ENCODE measurements at places on chromosomes 7 and 10.

DNA sequence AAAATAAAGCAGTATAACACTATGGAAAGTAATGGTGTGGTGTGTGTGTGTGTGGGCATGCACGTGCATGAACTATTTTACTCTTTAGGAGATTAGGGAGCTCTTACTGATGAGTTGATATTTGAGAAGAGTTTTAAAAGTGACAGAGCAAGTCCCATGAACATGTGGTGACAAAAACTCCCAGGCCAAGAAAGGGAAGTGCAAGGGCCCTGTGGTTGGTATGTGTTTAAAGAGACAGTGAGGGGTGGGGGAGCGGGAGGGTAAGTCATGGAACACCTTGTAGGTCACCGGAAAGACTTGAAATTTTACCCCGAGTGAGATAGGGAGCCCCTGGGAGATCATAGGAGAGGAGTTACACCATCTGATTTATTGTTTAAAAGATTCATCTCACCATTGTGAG, 63.3 kb downstream of the AKR1B1 start:
- no peak for DNase-seq

GRCh38 chr7:117087639-117088396, 134.5 kb downstream of the ST7 start:
- no peak for DNase-seq

DNA sequence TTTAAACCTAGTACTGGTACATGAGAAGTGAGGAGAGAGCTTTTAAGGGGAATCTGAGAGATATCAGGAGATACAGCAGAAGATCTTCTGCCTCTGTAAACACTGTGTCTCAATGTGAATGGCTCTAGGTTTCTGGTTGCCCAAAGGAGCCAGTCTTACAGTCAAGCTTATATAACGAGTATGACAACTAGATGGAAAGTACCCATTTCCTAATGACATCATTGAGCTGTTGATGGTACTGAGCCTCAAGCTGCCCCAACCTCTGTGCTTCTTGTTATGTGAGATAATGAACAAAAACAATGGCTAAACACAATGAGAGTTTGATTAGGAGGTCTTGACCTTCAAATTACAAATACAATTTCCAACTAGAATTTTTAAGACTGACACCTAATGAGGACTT, 451.5 kb downstream of the SORCS1 start:
- DNase-seq = no peak

DNA sequence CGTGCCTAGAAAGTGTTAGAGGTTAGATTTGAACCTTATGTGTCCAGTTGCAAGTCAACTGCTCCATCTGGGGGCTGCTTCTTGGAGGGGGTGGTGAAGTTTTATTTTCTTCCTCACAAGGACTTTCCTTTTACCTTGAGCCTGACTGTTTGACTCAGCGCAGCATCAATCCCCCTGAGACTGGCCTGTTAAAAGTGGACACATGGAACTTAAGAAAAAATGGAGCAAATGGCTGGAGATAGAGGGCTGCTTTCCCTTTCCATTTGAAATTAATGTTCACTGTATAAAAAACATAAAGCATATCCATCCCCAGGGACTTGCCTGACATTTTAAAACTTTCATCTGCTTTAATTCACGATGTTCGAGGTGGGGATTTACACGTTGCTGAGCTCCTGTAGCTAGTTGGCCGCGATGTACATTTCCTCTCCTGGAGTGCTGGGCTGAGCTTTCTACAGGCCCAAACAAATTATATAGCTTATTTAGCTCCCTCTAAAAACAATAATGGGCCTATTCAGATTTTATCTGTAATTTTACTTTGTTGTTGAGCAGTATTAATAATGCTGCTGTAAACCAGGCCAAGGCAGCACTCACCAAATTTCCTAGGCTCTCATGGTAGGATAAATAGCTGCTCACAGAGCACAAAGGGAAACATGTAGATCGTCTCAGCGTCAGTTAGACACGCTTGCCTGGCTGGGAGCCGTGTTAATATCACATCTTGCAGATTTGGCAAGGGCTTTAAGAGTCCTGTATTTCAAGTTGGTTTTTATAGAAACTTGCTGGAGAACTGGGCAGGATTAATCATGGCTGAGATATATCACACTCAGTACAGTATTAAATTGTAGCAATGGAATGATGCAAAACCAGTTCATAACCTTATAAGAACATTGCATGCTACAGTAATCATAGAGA, 251.5 kb downstream of the LRMDA start:
- DNase-seq = no peak

GRCh38 chr7:155224116-155224811, 73.4 kb upstream of the INSIG1 start:
- no peak for DNase-seq

DNA sequence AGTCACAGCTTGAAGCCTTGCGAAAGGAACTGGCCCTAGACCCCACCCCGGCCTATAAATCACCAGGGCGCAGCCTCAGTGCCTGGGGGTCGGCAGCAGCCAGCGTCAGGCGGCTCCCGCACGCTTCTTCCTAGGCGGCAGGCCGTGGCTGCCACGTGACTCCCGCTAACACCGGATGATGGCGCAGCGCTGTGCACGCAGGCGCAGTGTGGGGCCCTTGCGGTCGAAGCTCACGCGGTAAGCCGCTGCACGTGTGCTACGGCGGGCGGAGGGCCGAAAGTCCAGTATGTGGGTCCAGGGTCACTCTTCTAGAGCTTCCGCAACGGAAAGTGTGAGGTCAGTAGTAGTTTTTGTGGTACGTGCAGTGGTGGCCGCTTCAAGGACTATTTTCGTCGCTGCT, at the start of gene STK31:
STK31 (plus strand) TSS at position 220 of the 400 bp plus-strand sequence; CDS start at position 287, 67 bp downstream.
- no peak for DNase-seq

DNA sequence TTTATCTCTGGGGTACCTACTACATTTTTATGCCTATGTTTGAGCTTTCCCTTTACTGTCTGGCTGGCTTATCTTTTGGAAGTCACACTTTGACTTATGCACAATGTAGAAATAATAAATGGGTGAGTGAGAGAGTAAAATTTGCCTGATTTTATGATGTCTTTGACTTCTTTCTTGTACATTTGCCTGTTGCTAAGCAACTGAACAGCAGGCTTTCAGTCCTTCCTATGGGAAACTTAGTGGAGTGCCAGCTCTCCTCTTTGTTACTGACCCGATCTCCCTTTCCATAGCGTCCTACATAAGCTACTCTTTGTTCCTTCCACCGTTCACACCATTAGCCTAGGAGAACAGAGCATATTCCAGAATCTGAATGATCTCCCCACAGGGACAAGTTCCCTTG, 4.2 kb downstream of the TAS2R60 start:
- no peak for DNase-seq

DNA sequence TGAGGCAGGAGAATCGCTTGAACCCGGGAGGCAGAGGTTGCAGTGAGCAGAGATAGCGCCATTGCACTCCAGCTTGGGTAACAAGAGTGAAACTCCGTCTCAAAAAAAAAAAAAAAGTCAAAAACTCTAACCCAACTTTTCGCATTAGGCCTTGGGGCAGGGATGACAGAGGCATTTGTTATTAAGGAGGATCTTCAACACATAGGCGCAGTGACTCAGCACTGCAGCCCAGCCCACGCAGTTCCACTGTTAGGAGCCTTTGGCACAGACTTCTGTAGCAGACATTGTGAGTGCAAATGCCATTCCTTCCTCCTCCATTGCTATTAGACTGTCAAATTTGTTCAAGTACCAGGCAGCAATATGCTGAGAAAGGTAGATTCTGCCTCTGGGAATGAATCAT, 43.1 kb upstream of the KLHL7 start:
- no peak for DNase-seq

- peak; percentile 63 for DNase-seq
Measured at GRCh38 chr7:36084485-36085091, 68.5 kb upstream of the EEPD1 start.

DNA sequence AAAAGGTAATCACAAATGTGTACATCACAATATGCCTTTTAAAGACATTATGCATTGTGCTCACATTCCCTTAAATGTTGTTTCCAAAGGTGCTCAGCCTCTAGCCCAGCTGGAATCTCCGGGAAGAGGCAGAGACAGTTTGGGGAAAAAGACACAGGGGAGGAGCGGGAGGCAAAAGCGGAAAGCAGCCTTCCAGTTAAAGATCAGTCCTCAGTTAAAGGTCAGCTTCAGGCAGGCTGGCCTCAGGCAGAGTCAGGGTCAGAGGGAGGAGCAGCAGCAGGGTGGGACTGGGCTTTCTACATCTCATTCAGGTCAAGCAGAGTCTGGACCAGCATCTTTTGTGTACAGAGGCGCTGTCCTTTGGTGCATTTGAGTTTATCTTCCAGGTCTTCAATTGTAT, 18.6 kb downstream of the ST7 start:
- DNase-seq = no peak

DNA sequence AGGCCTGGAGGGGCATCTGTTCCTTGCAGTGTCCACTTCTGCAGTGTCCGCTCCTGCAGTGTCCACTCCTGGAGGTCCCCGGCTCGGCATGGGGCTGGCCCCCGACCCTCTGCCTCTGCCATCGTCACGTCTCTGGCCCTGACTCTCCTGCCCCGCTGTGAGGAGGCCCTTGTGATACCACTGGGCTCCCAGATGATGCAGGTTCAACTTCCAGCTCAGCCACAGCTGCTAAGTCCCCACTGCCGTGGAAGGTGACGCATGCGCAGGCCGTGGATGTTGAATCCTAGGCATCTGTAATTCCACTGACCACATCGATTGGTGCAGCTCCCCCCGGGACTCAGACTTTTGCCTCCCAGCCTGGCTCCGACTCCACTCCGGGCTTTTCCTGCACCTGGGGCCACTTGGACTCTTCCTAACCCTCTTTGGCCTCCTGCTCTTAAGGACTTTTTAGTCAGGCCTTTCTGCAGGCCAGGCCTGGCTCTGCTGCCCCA, 95.1 kb downstream of the GLRX3 start:
- no peak for DNase-seq

DNA sequence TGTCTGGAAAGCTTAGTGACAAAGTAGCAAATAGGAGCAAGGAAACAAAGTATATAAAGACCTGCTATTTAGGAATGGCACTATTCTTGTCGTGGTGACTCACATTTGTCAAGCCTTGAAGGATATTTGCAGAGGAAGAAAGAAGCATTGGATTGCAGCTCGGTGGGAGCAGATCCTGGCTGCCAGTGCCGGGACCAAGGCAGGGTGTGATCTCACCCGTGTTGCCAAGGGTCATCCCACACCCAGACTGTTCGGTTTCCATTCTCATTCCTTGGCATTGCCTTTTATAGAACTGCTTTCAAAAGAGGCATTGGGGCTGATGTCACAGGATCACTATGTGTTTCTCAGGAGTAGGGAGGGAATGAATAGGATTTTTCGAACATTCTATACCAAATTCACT, 176.2 kb downstream of the GALNT17 start:
- DNase-seq = no peak

DNA sequence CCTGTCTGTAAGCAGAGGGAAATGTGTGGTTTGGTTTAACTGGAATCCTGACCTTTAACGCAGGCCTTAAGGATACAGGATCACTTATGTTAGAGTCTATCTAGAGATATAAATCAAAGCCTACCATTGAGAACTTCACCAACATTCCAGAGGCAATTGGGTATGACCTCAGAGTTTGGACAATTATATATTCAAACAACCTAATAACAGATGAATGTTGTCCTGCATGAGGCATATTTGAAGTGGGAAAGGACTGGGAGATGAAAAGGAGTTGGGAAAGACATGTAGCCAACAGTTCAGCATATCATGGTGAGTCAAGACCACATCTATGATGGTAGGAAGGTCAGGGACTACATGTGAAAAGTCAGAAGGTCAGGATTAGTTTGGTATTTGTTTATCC, 274.2 kb downstream of the DOCK4 start:
- DNase-seq = no peak

DNA sequence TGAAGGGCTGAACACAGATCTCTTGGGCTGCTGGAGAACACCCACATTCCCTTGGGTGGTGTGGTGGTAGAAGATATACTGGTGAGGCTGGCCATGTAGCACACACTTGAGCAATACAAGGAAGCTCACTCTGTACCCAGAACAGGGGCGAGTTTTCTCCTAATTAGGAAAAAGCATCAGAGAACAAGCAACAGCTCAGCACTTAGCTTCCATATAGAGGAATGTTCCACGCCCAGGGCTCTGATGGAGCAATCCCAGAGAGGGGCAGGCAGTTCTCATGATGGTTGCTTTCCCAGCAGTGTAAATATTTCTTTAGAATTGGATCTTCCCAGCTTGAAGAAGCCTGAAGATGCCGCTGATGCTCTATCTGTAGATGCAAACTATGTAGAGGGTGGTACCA, 21.0 kb upstream of the PNLIP start:
- no peak for DNase-seq

Measured in HEK293T (cell line).